ENCODE measurements at places on chromosomes 7 and 10.

DNA sequence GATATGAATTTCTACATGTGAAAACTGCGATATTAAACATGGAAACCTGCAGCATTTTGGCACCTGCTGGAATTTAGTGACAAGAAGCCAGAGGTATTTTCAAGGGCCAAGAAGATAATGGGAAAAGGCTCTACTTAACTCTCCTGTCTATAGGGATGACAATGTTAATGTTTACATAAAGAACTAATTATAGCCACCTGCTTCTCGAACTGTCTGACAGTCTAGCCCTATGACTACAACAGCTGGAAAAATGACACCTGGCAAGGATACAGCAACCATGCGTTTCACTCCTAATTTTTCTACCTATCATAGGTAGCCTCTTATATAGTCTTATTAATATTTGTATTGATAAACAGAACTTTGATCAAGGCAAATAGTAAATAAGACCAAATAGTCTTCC is 49.6 kb downstream of the MAGI2 start:
- no peak for DNase-seq

GRCh38 chr10:44724415-44725174 is 186.5 kb upstream of the TMEM72 start:
- DNase-seq = no peak

DNA sequence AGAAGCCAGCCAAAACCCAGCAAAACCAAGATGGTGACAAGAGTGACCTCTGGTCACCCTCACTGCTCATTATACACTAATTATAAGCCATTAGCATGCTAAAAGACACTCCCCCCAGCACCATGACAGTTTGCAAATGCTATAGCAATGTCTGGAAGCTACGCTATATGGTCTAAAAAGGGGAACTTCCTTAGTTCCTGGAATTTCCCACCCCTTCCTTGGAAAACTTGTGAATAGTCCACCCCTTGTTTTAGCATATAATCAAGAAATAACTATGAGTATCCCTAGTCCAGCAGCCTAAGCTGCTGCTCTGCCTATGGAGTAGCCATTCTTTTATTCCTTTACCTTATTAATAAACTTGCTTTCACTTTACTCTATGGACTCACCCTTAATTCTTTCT is 16.0 kb downstream of the CASP7 start:
- no peak for DNase-seq

DNA sequence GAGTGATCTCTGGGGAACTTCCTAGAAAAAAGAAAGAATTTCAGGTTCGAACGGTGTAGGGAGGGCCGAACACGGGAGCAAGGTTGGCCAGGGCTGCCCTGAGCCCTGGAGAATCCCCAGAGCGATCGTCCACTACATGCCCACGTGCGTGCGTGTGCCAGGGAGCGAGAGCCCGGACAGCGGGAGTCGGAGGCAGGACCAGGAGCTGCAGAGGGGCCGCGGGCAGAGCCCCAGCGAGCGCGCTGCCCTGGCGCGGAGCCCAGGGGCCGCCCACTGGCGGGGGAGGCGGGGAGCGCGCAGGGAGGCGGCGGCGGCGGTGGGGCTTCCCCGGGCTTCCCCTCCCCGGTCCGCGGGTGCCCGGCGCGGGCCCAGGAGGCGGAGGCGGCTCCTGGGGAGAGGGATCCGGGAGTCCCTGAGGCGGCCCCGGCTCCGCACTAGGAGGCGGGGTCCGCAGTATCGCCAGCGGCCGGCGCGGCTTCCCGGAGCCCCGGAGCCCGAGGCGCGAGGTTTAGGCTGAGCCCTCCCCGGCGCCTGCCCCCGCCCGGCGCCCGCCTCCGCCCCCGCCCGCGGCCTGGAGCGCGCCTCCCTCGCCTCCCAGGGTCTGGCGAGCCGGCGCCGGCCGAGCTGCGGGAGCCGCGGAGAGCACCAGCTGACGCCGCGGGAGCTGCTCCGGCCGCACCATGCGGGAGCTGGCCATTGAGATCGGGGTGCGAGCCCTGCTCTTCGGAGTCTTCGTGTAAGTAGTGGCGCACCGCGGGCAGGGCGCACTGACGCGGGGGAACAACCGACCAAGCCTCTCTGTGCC is at the start of gene PLPP4:
TSS of gene PLPP4 (plus strand) at position 602 of the 805 bp plus-strand sequence. CDS start at position 681, 79 bp downstream.
- DNase-seq = peak; percentile 61

DNA sequence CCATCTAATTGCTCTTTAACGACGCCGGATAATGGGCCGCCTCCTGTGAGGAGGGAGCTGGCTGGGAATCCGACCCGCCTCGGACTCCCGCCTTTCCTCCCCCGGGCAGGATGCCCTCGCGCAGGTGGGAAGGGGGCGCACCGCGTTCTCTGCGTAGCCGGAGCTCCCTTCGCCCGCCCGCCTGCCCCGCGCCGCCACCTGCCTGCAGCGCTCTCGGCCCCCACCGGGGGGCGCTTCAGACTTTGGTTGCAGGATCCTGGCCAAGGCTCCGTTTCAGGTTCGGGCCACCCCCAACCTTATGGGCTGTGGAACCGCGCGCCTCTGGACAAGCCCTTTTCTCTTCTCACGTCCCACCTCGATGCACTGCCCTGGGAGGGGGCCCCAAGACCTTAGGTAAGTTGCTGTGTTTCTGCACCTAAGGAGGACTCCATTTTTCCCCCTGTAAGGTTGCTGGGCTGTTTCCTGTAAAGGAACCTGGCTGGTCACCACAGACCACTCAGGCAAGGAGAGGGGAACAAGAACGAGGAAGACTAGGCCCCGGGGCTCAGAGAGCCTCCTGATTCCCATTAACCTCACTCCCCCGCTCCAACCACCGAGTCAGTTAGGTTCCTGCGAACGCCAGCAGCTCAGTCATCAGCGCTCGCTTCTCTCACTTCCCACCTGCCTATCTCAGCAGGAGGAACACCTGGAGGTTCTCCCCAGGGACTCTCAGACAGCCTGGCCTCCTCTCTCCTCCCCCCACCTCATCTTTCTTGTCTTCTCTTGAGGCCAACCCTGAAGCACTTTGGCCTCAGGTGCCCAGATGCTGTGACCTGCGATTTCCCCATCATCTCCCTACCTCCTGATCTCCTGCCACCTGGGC is 11.3 kb upstream of the KAZALD1 start:
- DNase-seq = peak; percentile 36

- no peak for DNase-seq
Observed at GRCh38 chr7:128270826-128271272, 29.8 kb downstream of the LEP start.

DNA sequence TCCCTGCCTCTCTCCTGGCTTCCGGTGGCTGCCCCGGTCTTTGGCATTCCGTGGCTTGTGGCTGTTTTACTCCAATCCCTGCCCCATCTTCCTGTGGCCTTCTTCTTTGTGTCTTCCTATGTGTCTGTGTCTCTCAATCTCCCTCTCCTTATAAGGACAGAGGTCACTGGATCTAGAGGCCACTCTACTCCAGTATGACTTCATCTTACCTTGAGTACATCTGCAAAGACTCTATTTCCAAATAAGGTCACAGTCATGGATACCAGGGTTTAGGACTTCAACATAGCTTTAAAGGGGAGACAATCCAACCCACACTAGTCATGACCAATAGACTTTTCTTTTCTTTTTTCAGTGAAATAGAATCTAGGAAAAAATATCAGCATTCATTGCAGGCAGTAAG is 153.3 kb upstream of the INSYN2A start:
- no peak for DNase-seq

GRCh38 chr7:36448781-36449379 is 59.2 kb downstream of the ANLN start:
- peak; percentile 44 for DNase-seq

DNA sequence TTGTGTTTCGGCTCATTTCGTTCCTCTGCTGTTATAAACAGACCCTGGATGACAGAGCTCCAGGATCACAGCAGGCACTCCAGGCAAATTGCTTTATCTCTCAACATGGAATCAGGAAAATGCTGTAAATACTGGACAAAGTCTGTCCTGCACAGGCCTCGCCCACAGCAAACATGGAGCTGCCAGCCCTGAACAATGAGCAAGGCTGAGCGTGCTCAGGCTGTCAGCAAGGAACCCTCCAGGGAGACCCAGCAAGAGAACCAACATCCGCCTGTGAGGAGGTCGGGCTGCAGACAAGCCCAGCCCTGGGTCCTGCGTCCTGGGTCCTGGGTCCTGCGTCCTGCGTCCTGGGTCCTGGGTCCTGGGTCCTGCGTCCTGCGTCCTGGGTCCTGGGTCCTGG is 180.8 kb downstream of the PTPRN2 start:
- no peak for DNase-seq

DNA sequence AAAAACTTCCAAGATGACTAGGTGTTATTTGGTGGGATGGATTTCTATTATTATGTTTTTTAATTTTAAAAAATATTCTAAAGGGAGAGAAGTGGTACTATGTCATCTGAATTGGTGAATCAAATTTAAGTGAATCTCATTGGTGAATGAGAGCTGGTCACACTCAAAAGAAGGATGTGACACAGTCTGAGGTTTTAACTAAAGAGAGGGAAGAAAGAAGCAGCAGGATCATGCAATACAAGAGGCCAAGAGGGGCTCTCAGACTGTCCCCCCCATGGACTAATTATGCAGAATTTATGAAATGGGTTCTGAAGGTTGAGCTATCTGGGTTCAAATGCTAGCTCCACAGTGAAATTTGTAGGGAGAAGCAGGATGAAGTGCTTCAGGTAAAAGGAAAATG is 16.2 kb downstream of the MACC1 start:
- no peak for DNase-seq

DNA sequence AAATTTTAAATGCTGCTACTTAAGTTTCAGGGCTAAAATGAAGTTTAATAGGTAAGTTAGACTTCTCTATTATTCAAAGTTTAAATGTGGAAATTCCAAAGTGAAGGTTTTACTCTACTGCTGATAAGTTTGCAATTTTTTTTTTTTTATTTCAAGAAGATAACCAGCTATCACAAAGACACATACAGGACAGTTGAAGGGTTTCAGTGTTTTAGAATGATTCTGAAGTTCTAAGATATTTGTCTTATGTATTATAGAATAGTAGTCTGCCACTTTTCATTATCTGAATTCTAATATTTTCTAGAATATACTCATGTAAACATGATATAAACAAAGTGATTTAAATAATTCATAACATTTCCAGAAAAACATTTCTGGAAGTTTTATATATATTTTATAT is 7.0 kb upstream of the CD36 start:
- DNase-seq = no peak

GRCh38 chr7:67809586-67809985 is 813.0 kb downstream of the TYW1 start:
- no peak for DNase-seq

- DNase-seq = no peak
Observed at GRCh38 chr7:140972344-140972743, 42.4 kb downstream of the MRPS33 start.

DNA sequence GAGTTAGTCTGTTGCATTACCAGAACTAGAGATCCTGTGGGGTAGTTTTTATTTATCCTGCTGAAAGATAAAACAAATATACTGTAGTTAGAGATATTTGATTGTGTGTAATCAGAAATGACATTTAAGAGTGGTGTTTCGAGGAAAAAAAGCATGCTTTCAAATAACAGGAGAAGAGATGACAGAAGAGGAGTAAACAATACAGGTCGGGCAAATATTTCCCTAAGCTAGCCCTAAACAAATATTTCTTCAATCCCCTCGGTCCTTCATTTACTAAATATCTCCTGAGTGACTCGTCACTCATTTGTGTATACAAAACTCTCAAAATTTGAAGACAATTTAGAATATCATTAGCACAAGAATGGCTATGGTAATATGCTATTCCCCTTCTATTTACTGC is 219.7 kb upstream of the FERD3L start:
- no peak for DNase-seq

- DNase-seq = peak; percentile 71
Observed at GRCh38 chr7:112080978-112081377, 125.2 kb downstream of the DOCK4 start.

GRCh38 chr10:4532976-4533375 is 293.0 kb upstream of the AKR1E2 start:
- DNase-seq = no peak

DNA sequence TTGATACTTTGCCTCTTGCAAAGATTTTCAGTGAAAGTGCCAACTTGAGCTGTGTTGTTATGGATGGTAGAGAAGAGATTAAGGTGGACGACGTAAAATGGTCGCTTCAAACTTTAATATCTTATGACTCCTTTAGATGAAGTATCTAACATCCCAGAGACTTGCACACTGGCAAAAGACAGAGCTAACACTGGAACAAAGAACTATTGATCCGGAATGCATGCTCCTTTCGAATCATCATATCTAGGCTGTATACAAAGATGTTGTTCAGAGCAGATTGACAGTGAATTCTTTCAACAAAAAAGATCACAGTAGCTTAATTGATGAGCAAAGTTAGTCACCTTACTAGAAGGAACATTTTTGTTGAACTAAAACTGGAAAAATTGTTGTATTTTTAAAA is 592.7 kb downstream of the NXPH1 start:
- DNase-seq = no peak

- DNase-seq = no peak
Observed at GRCh38 chr10:11609052-11609451, 2.4 kb downstream of the USP6NL start.

DNA sequence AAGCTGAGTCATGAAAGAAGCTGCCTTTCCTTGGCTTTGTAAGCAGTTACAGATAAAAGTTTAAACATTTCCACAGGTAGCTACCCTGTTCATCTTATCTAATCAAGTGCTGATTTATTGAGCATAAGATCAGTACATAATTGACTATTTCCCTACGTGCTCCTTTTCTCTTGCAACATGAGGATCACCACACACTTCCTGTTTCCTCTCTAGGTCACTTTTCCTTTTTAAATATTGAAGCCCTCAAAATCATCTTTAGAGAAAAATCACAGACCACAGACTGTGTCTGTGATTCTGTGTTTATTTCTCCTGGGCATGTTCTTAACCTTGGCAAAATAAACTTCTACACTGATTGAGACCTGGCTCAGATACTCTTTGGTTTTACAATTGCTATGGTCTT is 69.5 kb downstream of the ZNF37A start:
- no peak for DNase-seq

DNA sequence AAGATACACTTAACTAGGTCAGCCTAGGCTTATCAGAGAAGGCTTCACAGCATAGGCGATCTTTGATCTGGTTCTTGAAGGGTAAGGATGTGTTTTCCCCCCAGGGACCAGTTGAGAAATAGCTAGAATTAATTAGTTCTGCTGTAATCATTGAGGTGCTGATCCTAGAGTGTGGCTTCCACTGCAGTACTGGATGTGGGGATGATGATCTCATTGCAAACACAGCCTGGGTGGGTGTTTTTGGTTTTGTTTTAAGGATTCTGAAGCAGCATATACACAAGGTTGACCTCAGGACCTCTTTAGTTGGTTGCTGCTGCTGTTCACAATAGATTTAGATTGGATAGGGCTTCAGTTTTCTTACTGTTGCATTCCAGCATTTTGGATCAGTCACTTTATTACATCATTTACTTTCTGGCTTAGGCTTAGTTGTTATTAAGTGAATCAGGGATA is 159.7 kb downstream of the AUTS2 start:
- DNase-seq = no peak

GRCh38 chr7:150359622-150360362 is 8.8 kb upstream of the REPIN1 start:
- DNase-seq = no peak

GRCh38 chr7:93188870-93189634 is 37.2 kb downstream of the HEPACAM2 start:
- DNase-seq = no peak

DNA sequence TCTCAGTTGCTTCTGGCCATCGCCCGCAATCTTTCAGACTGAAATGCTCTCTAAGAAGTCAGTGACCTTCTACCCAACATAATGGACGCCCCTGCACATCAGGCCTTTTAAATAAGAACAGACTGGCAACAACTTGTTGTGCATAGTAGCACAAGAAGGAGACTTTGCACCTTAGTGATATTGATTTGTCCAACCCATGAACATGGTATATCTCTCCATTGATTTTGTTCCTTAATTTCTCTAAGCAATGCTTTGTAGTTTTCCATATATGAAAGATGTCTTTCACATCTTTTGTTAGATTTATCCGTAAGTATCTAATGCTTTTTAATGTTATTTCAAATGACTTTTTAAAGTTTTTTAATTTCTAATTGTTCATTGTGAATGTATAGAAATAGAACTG is 4.3 kb downstream of the IL15RA start:
- no peak for DNase-seq

Data from Caki2 (cell line).